Fibroblast of villous mesenchyme (primary cell): ENCODE measurements at places on chromosomes 5 and 9. TPM values are rescaled to one million over a fixed set of nuclear protein-coding genes. Genes with fewer than 3 reads are reported as not detected.

GRCh38 chr5:176542596-176543427 lies 5.6 kb upstream of the RNF44 start:
- DNase-seq = peak; percentile 21

DNA sequence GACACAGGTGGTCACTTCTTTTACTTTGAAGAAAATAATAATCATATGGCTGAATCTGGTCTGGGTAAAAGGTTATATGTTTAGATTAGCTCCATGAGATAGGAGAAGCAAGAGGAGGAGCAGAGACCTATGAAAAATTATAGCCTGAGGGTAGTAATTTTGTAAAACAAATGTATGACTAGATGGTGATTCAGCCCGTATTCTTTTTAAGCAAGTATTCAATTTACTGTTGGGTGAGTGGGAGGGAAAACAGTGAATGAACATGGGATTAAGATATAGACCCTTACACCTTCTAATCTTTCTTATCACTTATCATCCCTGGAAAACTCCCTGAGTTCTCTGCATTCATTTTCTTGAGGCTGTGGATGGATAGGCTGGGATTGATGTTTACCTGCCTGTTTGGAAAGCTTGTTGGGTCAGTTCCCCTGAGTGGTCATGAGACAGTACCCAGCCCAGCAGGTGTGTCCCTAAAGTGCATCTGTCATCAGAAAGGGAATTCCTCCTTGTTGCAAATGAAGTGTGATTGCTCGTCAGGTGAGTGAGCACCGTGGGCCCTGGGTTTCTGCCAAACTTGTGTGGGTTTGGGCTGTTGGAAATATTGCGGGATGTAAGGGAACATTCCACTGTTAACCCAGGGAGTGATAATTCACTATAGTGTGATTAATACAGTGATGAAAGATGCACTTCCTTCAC lies 101.2 kb upstream of the GDNF start:
- no peak for DNase-seq

- no peak for DNase-seq
Observed at GRCh38 chr9:34611251-34611810, 566 bp downstream of the RPP25L start.

DNA sequence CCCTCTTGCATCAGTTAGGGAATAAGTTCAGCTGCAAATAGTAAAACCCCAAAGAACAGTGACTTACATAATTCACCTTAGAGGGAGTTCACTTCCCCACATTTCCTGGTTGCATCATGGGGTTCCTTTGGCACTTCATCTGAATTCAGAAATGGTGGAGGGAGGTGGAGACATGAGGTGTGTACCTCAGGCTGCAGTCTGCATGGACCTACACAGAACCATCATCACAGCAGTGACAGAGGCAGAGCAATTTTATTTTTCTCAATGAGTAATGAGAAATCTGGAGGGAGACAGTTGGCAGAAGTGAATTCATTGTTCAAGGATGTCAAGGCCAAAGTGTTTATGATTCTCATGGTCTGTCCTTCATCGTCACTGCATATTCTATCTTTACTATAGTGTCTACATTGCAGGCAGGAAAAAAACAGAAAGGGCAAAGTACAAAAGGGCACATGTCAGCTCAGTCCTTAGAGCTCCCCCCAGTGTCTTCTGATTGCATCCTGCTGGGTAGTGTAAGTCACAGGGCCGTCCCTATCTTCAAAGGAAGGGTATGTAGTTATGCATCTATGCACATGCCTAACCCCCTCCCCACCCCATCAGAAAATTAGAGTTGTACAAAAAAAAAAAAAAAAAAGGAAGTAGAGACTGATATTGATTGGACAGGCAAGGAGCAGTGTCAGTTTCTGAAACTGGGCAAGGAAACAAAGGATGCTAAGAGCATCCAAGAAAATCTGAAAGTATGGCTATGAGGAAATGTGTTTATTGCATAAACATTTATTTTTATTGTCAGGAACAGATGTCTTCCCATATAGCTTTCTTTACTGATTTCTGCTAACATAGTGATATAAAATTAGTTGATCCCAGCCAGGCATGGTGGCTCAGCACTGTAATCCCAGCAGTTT lies 132.7 kb upstream of the APC start:
- peak; percentile 11 for DNase-seq

Gene CCDC180
- total RNA-seq = 3.0 and 3.9 TPM in 2 replicates
